ENCODE measurements at places on chromosomes 12 and 14.

GRCh38 chr12:2126676-2127406 lies 74.1 kb downstream of the CACNA1C start:
- no peak for DNase-seq

GRCh38 chr12:31594681-31595080 lies 3.7 kb upstream of the DENND5B start:
- DNase-seq: no peak

GRCh38 chr12:65810036-65810435 lies 14.2 kb upstream of the HMGA2 start:
- DNase-seq: no peak

- no peak for DNase-seq
Observed at GRCh38 chr12:52627395-52628110, 9.2 kb upstream of the KRT73 start.

DNA sequence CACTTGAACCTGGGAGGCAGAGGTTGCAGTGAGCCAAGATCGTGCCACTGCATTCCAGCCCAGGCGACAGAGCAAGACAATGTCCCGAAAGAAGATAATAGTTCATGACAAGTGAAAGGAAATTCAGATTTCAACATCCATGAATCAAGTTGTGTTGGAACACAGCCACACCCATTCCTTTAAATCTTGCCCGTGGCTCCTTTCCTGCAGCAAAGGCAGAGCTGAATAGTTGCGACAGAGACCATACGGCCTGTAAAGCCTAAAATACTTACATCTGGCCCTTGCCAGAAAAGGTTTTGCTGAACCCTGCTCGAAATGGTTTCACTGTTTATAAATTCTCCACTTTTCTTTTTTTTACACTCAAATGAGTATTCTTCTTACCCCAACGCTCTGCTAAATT lies 17.7 kb upstream of the ITPK1 start:
- no peak for DNase-seq

DNA sequence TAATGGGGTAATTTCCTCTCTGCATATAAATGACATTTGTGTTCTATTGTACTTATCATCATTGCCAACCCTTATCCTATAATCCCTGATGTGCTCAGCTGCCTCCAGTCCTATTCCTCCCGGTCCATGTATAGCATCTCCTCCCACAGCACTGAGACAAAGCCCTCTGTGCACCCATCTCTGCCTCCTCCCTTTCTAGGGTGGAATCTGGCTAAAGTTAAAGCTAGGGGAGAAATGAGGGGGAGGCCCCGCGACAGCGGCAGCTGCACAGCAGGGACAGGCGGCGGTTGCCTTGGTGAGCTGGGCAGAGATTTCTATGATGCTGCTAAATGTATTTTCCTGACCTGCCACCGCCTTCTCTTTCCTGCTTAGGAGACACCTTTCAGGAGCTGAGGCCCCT lies 12.8 kb upstream of the ZDHHC22 start:
- no peak for DNase-seq

DNA sequence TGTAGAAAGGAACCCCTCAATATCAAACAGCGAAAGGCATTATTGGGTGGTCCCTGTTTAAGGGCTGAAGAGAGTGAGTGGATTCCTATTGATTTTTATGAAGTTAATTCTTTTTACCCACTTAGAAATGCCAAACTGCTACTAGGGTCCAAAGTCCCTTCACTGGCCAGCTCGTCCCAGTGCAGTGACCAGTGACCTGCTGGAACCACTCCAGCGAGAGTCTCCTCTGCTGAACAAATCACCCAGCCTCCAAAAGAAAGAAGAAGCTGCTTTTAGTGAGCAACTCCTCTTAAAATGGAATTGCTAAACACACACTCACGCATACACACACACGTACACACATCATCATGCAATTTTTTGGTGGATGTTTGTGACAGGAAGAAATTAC lies 198.2 kb upstream of the PLEKHG7 start:
- no peak for DNase-seq

DNA sequence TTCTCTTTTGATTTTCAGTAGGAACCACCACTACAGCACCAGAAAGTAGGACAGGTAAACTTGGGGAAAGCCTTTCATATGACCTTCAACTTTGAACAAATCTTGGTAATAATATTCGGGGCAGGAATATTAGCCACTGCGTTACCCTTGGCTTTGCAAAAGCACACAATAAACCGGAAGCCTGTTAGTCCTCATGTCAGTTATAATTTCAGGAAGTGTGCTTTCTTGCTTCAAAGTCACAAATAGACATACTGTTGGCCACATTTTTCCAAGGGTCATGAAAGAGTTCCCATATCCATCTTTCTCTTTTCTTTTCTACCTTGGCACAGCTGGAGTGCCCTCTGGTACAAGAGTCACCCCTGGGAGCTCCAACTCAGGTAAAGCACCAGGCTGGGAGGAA lies 167.2 kb upstream of the CNTN1 start:
- no peak for DNase-seq

DNA sequence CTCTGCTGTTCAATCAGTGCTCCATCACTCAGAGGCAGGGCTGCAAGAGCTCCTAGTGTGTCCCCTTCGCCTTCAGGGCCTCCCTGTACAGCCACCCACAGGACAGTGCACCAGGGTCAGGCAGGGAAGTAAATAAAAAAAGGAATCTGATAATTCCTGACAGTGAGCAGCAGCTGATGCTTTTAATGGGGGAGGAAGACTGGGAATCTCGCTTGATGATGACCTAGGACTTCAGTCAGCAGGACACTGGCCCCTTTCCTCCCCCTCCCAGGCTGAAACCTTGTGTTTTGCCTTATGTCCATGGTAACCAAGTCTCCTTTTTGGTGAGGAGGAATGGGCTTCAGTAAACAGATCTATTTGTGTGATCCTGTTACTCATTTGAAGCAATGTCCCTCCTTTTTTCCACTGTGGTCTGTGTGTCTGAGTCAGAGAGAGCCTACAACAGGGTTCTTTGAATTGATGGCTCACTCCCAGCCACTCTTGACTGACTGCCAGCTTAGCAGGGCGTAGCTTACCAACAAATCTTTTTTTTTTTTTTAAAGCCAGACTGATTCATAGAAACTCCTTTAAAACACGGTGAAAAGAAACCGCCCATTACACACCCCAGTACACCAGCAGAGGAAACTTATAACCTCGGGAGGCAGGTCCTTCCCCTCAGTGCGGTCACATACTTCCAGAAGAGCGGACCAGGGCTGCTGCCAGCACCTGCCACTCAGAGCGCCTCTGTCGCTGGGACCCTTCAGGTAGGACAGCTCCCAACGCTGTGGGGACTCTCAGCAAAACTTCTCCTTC lies at the start of gene EMP1:
EMP1 (plus strand) TSS at position 597 of the 792 bp plus-strand sequence. CDS start 14,785 bp downstream, outside the sequence.
- peak; percentile 74 for DNase-seq

GRCh38 chr12:123114304-123115083 lies 36.4 kb downstream of the PITPNM2 start:
- DNase-seq: no peak

- no peak for DNase-seq
Observed at GRCh38 chr12:117076410-117077372, 22.5 kb downstream of the TESC start.

- no peak for DNase-seq
Observed at GRCh38 chr14:79016828-79017505, 846.8 kb downstream of the NRXN3 start.

- no peak for DNase-seq
Observed at GRCh38 chr12:124599074-124599999, 31.9 kb upstream of the NCOR2 start.

DNA sequence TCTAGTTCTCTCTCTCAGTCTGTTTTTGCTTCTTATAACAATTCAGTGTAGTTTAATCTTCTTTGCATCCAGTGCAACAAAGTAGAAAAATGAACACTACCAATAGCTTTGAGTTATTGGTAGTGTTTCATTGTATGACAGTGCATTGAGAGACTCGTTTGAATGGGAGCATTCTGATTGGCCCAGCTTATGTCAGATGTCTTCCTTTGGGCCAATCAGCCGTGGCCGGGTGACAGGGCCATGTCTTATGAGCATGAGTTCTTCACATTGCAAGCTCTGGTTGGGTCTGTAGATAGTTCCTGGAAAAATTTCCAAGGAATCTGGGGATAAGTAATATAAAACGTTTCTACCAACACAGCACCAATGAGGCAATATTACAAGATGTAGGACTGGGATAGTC lies 36.5 kb downstream of the GYS2 start:
- no peak for DNase-seq

DNA sequence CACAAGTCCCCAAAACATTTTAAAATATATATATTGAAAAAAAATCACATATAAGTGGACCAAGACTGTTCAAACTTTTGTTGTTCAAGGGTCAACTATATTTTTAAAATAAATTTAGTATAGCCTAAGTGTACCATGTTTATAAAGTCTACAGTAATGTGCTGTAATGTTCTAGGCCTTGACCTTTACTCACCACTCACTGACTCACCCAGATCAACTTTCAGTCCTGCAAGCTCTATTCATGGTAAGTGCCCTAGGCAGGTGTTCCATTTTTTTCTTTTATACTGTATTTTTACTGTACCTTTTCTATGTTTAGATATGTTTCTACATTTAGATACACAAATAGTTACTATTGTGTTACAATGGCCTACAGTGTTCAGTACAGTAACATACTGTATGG lies 23.4 kb upstream of the TMTC1 start:
- no peak for DNase-seq

Measured in CD4-positive, alpha-beta T cell treated with Interleukin-12 subunit alpha and Interleukin-12 subunit beta, for 1 hour (primary cell).